ENCODE measurements at places on chromosomes 16 and 17.

GRCh38 chr16:81841722-81842121 lies 62.6 kb downstream of the PLCG2 start:
- DNase-seq: no peak

DNA sequence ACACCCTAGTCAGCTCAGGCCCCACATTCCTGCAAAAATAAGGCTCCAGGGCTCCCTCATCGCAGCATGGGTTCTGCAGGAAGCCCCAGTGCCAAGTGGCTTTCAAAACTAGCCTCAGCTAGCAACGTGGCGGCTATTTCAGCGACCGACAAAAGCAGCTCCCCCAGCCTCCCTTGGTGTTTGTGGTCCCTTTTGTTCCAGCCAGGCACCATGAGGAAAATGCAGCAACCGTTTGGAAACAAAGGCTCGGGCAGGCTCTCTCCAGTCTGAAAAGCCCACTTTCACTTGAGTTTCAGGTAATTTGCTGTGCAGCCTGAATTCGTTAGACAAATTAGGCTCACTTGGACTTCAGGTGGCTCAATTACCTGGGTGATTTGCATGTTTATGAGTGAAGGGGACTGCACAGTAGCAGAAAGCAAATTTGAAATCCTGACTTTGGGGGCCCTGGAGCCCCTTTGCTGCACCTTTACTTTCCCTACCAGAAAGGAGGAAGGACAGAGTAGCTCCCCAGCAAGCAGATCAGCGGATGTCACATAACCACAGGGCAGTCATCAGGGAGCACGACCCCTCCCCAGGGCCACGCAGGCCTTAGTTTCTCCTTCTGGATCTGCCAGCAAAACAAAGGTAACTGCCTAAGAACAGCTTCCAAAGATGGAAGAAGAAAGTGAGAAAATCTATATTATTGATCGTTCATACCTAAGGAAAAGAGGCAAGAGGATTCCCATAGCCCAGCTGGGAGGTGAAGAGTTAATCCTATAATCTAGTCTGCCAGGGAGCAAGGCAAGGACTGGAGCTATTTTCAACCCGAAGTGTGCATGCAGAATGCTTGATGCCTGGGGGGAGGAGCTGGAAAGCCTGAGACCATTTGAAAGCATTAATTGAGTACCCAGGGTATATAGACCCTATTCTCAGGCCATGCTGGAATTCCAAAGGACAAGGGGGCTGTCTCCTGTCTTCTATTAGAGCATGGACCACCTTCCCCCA lies 143.1 kb upstream of the SDK2 start:
- no peak for DNase-seq

GRCh38 chr17:81870981-81871386 lies at the start of gene ARHGDIA:
Gene ARHGDIA (minus strand): TSS chr17:81871337. CDS start chr17:81869930, 1,407 bp downstream.
- DNase-seq: no peak

GRCh38 chr16:10878644-10879501 lies 1.9 kb downstream of the CIITA start:
- peak; percentile 12 for DNase-seq

- no peak for DNase-seq
Observed at GRCh38 chr16:57893217-57893558, 77.7 kb downstream of the CNGB1 start.

- no peak for DNase-seq
Observed at GRCh38 chr16:22948058-22948602, 134.2 kb downstream of the HS3ST2 start.

DNA sequence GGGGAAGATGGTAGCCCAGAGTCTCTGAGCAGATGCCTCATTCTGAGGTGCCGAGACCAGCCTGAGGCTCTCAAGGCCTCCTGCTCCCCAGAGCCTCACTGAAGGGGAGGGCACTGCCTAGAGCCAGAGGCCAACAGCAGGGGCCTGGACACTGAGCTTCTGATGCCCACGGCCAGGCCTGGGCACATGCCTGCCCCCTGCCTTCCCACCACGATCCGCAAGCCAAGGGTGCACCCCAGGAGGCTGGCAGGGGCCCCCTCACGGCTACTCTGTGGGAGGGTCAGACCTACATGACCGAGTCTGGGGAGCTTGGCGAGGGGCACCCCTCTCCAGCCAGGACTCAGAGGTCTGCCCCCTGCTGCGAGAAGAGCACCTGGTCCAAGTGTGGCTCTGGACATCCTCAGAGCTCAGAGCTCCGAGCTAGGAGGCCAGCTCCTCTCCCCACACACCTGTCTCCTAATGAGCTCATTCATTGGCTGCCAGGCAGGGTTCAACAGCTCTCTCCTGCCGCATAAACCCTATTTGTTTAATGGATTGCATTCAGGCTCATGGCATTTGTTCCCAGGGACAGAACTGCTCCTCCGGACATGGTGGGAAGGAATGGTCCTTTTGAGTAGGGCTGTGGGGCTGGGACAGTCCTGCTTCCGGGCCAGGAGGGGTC lies 13.9 kb downstream of the OTOP3 start:
- no peak for DNase-seq

- no peak for DNase-seq
Observed at GRCh38 chr17:71667661-71668060, 453.2 kb upstream of the SOX9 start.

DNA sequence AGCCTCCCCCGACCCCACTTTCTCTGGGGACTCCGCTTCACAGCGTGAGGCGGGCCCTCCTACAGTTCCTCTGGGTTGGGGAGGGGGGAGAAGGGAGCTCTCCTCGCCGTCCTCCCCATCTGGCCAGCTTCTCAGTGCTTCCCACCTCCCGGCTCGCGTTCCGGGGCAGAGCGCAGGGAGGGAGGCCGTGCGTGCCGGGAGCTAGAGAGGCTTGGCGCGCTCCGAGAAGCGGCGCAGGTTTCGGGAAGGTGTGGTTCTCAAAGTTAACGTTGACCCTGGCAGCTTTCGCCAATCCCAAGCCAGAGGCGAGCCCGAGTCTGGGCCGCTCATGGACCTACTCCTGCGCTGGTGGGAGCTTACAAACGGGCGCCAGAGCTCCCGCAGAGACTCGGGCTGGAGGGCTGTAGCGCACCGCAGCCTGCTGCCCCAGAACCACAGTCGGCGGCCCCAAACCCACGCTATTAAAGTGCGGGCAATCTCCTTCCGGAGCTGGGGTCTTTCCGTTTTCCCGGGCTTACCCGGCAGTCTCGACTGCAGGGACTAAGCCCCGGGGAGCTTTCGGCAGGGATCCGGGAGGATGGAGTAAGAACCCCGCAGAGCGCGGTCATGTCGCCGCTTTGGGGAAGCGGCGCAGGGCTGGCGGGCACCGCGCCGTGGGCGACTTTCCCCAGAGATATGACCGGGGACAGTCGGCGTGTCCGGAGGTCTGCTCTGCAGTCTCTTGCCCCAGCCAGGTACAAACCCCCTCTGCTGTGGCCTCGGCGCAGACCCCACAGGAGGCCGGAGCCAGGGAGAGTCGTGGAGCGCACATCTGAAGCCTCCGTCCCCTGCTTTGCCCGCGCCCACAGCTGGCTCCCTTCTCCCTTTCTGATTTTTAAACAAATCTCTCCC lies 787 bp downstream of the CDH11 start:
- peak; percentile 35 for DNase-seq

DNA sequence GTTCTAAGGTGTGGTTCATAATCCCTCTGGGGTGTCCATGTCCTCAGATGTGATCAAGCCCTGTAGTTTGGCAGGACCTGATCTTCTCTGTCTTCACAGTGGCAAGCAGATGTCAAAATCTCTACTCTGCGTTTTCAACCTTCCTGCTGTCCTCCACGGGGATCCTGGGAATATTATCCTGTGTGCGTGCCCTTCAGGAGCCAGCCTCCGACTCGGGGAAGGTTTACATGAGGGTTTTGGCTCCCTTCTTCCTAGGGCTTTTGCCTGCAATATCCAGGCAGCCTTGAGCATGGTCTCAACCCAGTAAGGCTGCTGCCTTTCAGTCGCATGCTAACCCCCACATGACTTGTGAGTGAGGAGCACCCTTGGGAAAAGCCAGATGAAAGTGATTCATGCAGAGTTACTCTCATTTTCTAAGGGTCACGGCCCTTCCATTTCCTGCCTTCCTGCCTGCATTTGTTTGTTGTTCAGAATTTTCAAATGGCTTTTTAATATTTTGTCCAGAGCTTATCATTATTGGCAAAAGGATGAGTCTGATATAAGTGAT lies 202.2 kb upstream of the CHMP6 start:
- peak; percentile 89 for DNase-seq

DNA sequence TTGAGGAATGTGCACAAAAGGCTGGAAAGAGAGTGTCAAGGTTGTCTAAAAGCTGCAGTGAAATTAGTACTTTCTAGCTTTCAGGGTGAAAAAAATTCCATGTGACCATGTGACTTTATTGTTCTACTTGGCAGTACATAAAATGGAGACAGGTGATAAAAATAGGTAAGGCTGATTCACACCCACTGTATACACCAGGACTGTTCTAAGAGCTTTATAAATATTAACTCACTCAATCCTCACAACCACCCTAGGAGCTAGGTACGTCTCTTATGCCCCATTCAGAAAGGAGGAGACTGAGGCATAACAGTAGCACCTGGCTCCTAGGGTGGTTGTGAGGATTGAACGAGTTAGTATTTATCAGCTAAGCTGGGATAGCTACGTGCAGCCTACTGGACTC lies 28.2 kb upstream of the DNAH17 start:
- DNase-seq: no peak

DNA sequence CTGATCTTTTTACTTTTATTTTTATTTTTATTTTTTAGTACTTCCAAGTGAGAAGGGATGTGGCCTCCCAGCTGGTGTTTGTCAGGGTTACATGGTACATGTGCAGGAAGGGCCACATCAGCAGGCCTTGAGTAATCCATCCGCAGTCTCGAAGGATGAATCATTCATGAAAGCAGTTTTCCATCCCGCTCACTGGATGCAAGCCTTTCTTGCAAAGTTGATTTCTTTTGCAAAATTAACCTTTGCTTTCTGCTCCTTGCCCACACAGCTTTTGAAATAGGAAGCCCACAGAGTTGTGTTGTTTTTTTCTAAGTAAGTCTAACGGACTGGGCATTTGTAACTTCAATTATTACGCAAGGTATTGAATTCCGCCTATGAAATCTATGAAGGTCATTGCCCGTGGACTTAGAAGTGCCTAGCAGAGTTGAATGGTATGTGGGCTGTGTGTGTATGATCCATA lies 157.4 kb downstream of the PRKCA start:
- DNase-seq: peak; percentile 99

DNA sequence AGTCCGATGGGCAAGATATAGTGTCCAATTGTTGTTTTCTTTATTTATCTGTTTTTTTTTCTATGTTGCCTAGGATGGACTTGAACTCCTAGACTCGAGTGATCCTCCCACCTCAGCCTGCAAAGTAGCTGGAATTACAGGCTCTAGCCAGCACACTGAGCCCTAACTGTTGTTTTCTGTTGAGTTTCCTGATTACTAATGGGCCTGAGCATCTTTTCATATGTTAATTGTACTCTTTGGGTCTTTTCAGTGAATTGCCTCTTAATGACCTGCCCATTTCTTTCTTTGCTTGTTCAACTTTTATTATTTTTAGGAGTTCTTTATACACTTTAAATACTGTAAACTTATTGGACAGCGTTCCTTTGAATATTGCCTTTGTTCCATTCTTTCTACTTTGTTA lies 213.0 kb downstream of the HS3ST3B1 start:
- no peak for DNase-seq

DNA sequence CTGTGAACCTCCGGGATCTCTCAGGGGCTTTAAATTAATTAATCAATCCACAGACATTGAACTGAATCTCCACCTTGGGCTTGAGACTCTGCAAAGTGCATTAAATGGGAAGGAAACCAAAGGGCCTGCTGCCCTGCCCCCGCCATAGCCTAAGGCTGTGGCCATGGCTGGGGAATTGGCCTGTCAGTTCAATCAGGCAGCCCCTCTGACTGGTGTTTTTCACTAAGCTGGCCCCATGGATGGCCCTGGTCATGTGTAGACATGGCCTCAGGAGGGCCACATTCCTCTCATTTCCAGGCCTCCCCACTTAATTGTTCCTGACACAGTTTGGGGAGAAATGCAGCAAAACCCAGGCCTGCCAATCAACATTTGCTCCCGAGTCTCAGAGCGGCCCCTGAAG lies 499.8 kb downstream of the WWOX start:
- DNase-seq: no peak

- peak; percentile 91 for DNase-seq
Observed at GRCh38 chr17:49315551-49316257, 46.3 kb downstream of the ZNF652 start.

GRCh38 chr17:67421869-67422273 lies 44.8 kb downstream of the PITPNC1 start:
- peak; percentile 88 for DNase-seq

- no peak for DNase-seq
Observed at GRCh38 chr17:1769822-1770477, 8.1 kb downstream of the SERPINF1 start.

- DNase-seq: no peak
Observed at GRCh38 chr17:72056727-72057290, 64.0 kb upstream of the SOX9 start.

- no peak for DNase-seq
Observed at GRCh38 chr16:85264752-85265151, 152.5 kb upstream of the CIBAR2 start.

All from fibroblast of pulmonary artery (primary cell).